ENCODE measurements at places on chromosomes 13 and 19. TPM values are rescaled to one million over a fixed set of nuclear protein-coding genes. Genes with fewer than 3 reads are reported as not detected.

Gene ZNF14
- total RNA-seq: 9.9 TPM

DNA sequence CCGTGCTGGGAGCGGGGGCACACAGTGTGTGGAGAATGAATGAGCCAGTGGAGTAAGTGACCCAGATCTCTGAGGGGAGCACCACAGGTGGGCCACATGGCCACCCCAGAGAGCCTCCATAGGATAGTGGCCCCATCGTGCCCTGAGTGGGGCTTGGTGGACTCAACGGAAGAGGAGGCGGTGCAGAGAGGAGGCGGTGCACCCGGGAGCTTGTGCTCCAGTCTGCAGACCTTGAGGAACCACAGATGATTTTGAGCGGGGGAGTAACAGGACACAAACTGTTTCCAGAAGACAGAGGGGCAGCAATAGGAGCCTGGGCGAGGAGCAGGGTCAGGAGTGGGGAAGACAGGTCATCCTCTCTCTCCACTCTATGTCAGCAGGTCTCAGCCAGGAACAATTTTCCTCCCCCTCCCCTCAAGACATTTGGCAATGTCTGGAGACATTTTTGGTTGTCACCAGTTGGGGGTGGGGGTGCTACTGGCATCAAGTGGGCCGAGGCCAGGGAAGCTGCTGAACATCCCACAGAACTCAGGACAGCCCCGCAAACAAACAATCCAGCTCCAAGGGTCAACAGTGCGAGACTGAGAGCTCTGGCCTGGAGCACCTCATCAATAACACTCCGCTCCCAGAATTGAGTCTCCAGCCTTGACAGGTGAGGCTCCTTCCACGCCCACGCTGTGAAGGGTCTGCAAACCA, 182.2 kb downstream of the USP12 start:
- no peaks in the 10 kb centered on the region for H3K27me3 ChIP-seq
- no peak for DNase-seq
- no peaks in the 10 kb centered on the region for H3K4me1 ChIP-seq

Gene TMEM272
- total RNA-seq: 0.28 TPM

DNA sequence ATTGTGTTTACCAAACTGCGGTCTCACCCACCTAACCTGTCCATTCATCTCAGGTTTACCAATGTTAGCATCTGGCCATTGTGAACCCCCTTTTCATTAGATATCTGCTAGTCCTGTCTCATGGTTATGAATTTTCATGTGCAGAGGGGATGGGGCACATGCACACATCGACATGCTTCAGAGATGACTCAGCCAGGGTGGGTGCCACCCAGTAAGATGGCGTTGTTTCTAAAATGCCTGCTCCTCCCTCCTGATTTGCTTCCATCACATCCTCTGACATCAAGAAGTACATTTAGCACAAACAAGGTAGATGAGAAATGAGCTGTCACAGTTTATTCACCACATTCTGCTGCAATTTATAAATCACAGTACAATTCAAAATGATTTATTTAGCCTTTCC, 51.3 kb downstream of the GPALPP1 start:
- DNase-seq: no peak
- H3K27ac ChIP-seq: no peak overlapping the region
- no peaks in the 10 kb centered on the region for H3K36me3 ChIP-seq

Gene ZNF555
- total RNA-seq: 6.9 TPM

DNA sequence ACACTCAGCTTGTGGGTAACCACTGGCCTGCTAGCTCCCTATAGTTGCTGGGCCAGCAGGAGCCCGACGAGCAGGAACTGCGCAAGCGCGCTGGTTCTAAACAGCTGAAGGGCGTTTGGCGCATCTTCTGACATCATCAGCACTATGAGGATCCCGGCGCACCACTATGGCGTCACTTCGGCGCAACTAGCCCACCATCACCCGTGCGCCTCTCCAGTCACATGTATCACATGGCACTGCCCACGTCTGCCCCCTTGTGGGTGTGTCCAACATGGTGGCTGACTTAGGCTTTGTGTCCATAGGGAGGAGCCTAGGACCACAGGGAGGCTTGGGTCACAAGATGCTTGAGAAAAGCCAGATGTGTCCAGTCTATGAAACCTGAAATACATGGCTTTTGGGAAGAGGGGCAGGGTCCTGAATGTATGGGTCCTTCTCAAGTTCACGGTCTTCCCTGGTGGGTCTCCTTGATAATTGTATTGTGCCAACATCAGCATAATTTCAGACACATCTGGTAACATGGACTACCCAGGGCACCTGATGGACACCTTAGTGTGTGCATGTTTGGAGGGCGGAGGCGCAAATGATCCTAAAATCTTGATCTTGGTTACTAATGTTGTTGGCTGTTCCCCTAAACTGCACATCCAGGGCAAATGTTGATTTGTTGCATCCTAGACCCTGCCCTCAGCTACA, 18.0 kb downstream of the KLK4 start:
- DNase-seq: no peak
- no peaks in the 10 kb centered on the region for H3K27me3 ChIP-seq
- H3K4me3 ChIP-seq: no peak overlapping the region
- H3K4me1 ChIP-seq: peaks cover 23% of the 10 kb centered on the region
- H3K27ac ChIP-seq: peak overlapping the region; percentile 79

Gene TEX29
- total RNA-seq: not detected

DNA sequence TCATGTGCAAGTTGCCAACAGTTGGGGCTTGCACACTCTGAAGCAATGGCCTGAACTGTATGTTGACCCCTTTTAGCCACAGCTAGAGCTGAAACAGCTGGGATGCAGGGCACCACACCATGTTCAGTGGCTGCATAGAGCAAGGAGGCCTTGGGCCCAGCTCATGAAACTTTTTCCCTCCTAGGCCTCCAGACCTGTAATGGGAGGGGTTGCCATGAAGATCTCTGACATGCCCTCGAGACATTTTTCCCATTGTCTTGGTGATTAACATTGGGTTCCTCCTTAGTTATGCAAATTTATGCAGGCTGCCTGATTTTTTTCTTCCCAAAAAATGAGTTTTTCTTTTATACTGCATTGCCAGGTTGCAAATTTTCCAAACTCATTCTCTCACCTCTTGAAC, 165.1 kb upstream of the PRR20A start:
- DNase-seq: no peak
- H3K4me1 ChIP-seq: no peaks in the 10 kb centered on the region
- H3K27ac ChIP-seq: no peak overlapping the region
- no peaks in the 10 kb centered on the region for H3K27me3 ChIP-seq
- no peak overlapping the region for H3K4me3 ChIP-seq
- H3K36me3 ChIP-seq: no peaks in the 10 kb centered on the region

All from prostate gland (tissue), 2 donors.